ENCODE measurements at places on chromosomes 7 and 10.
A peak's percentile ranks its signal among the peaks of the same experiment; 100 is the strongest.

- DNase-seq = no peak
These were observed 255.3 kb downstream of the DNAJB9 start for GRCh38 chr7:108824840-108825580.

GRCh38 chr7:136045181-136045580 lies 68.0 kb upstream of the MTPN start:
- no peak for DNase-seq

DNA sequence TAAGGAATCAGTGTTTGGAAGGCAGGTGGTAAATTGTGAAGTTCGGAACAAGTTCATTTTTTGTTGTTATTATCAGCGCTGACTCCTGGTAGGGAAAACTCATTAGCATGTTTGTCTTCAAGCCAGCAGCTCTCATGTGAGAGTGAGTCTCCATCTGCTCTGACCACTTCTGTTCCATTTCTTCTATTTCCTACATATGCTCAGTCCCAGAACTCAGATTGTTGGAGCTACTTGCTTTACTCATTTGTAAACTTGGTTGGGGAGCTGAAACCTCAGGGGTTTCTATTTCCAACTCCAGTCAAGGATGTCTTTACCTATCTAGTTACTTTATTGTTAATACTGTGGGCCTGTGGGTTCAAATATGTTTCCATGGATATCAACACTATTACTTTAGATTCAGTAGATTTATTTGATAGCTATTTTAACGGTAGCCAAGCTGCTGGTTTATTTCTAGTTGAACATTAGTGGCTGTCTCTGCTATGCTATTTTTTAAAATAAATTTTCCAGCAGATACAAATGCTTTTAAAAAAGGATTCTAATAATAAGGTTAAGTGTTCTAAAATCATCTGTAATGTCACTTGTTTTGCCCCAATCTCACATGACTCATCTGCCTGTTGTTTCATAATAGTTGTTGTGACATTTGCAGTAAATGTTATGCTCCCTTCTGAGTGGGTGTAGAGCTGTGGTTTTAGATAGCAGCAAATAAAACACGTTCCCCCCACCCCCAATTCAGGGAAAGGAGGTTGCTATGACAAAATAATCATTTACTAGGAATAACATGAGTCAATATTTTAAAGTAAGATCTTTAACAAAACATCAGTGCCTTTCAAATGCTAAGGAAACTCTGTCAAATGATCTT lies 143.3 kb downstream of the HDAC9 start:
- DNase-seq = no peak

- no peak for DNase-seq
These were observed 127.4 kb downstream of the RGS10 start for GRCh38 chr10:119415121-119415520.

- DNase-seq = no peak
These were observed 21.4 kb upstream of the LEP start for GRCh38 chr7:128219636-128220035.

GRCh38 chr10:129533281-129533680 lies 66.2 kb downstream of the MGMT start:
- no peak for DNase-seq

DNA sequence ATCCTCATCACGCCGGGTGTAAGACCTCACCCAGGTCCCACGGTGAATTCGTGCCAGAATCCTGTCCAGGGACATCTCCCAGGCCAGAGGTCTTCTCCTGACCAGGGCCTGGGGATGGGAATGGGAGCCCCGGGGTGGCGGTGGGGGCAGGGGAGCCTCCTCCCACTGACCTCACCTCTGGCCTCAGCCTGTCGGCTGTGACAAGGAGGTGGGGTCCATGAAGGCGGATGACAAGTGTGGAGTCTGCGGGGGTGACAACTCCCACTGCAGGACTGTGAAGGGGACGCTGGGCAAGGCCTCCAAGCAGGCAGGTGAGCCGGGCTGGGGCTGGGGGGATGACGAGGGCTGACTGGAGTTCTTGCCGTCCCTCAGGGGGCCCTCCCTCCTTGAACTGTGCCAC lies 41.3 kb downstream of the TBATA start:
- no peak for DNase-seq

DNA sequence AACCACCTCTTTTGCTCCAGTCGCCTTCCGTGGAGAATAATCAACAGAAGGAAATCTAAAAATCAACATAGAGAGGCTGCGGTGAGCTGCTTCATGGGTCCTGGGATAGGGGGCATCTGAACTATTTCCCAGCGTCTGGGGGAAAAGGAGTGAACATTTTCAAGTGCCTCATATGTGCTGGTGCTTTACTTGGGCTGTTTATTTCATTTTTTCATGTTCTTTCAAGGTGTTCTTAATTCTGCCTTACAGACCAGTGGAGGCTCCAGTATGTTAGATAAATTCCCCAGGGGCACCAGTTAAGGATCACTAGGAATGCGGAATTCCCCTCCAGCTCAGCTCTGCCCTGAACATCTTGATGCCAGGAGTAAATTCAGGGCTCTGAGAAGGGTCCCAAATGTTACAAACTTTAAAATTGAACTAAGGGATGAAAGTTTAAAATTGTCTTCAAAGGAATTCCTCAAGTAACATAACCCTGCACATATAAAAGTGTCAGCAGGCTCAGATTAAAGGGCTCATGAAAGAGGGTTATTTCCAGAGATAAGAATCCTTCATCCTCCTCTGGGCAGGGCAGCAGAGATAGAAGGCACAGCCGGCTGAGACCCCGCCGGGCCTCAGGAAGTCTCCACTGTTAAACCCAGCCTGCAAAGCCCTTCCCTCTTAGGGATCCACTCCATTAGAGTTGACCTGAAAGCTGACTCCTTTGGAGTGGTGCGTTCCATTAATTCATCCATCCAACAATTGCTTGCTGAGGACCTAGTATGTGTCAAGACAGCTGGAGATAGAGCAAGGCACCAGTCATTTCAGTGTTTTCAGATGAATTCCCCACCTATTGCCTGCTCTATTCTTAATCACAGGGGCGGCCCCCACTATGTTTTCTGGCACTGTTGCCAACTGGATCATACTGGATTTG lies 345.8 kb downstream of the KCNMA1 start:
- no peak for DNase-seq

DNA sequence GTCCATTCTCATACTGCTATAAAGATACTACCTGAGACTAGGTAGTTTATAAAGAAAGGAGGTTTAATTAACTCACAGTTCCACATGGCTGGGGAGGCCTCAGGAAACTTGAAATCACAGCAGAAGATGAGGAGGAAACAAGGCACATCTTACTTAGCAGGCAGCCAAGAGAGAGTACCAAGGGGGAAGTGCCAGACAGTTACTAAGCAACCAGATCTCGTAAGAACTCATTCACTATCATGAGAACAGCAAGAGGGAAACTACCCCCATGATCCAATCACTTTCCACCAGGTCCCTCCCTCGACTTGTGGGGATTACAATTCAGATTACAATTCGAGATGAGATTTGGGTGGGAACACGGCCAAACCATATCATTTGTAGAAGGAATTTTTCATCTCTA lies 36.3 kb downstream of the NHLRC2 start:
- no peak for DNase-seq

DNA sequence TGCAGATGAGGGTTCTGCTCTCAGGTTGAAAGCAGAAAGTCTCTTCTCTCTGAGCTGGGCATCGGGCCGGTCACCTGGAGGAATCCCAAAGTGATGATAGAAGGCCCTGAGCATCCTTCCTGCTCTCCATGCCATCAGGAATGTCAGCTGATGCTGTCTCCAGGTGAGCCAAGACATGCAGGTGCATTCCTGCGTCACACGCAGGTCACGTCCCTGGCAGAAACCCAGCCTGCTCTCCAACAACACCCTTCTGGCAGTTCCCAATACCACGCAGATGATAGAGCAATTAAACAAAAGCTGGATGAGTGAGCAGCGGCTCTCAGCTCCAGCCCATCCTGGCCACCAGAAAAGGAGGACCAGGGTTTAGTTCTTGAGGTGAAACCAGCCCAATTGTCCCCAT lies 6.9 kb upstream of the WIPI2 start:
- no peak for DNase-seq

GRCh38 chr10:114315566-114316420 lies 76.7 kb downstream of the VWA2 start:
- DNase-seq = no peak

DNA sequence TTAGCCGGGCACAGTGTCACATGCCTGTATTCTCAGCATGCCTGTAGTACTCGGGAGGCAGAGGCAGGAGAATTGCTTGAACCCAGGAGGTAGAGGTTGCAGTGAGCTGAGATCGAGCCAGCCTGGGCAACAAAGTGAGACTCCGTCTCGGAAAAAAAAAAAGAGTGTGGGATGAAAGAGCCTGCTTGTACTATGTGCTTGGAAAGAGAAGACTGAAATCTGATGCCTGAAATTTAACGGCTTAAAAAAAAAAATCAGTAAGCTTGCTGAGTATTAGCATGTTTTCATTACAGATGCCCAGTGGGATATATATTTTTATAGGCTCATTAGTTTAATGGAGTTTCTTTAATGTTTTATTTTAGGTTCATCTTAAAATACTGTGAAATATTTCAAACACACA lies 4.2 kb downstream of the NT5C2 start:
- no peak for DNase-seq

- DNase-seq = peak; percentile 29
These were observed 239.7 kb downstream of the SORCS3 start for GRCh38 chr10:104880624-104881398.

GRCh38 chr10:110803830-110804338 lies 67.8 kb upstream of the PDCD4 start:
- DNase-seq = peak; percentile 72

GRCh38 chr10:14077430-14077829 lies 253.3 kb downstream of the FRMD4A start:
- DNase-seq = no peak

- DNase-seq = peak; percentile 61
These were observed 73.0 kb upstream of the LRRC4 start for GRCh38 chr7:128104108-128104742.

GRCh38 chr7:122383934-122384333 lies 79.4 kb upstream of the FEZF1 start:
- no peak for DNase-seq

DNA sequence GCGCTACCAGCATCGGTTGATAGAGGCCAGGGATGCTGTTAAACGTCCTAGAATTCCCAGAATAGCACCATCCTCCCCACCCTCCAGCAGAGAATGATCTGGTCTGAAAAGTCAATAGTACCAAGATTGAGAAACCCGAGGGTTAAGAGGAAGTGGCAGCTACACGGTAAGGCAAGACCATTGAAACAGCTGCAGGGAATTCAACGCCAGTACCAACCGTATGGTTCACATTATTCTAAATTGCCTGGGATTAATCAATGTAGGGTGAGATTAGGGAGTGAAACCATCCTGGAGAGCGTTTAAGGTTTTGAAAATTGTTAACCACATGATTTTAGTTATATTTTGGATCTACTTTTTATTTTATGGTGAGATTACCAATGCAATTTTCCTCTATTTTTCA lies 352.2 kb downstream of the PRPF18 start:
- no peak for DNase-seq

DNA sequence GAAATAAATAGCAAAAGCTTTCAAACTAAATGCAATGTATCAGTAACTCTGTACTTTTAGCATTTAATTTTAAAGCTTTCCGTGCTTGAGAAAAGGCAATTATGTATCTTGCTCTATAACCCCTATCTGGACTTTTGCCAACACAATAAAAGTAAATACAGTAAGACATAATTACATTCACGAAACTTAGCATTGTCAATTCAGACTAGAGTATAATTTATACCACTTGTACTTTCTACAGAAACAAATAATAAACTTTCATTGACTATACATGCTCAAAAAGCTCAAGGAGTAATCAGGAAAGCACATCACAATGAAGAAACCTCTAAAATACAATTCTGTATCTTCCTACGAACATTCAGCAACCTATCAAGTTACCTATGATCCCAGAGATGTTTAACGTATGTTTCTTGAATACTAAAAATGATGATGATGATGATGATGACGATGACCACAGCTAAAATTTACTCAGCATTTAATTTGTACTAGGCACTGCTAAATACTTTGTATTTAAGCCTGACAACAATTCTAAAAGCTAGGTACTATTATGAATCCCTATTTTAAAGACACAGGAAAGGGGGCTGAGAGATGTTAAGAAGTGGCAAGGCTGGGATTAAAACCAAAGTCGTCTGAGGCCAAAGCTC lies 44.9 kb downstream of the MINDY3 start:
- no peak for DNase-seq

DNA sequence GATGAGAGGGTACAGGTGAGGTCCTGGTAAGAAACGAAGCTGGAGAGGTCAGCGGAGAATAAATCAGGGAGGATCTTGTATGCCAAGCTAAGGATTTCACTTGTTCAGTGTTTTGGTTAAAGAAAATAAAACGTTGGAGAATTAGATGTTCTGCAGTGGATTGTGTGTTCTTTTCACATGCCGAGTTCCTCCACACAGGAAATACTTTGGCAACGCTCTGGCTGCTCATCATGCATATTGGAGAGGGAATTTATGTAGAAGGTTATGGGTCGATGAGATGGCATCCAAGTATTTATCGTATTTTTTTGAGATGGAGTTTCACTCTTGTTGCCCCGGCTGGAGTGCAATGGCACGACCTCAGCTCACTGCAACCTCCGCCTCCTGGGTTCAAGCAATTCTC lies 11.0 kb downstream of the RPS24 start:
- DNase-seq = no peak

Data from SK-N-SH (cell line).